Hematopoietic multipotent progenitor cell (in vitro differentiated cells): ENCODE measurements at places on chromosomes 13 and 19.
A peak's percentile ranks its signal among the peaks of the same experiment; 100 is the strongest.

DNA sequence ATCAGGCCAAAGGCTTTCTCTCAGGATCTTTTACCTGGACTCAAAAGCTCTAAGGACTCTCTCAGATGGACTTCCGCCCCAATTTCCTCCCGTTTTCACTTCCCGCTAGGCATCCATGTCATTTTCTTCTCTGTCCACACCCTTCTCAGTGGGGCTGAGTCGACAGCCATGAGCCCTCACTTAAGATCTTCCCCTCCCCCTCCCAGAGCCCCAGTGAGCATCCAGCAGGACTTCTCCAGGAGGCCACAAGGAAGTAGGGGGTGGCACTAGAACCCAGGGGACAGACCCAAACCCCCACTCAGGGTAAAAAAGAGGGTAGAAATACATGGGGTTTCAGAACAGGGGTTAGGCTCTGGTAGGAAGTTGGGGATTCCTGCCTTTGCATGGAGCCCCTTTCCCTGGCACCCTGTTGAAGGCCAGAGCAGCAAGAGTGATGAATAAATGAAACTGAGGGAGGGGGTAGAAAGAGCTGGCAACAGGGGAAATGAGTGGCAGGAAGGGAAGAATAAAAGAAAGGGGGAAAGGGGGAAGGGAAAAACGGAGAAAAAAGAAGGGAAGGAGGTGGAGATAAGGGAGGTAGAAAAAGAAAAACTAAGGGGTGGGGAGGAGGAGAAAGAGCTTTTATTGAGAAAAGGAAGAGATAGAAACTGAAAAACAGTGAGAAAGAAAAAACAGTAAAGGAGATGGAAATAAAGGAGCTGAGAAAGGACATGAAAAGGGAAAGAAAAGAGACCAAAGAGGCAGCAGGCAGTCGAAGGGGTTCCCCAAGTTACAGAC, 42.3 kb downstream of the DEDD2 start:
- DNase-seq: no peak

- no peak for DNase-seq
These were observed 11.9 kb downstream of the CC2D1A start for GRCh38 chr19:13917888-13918406.

- no peak for DNase-seq
These were observed 42.0 kb upstream of the IPO5 start for GRCh38 chr13:97911311-97912138.

- DNase-seq: no peak
These were observed 261 bp downstream of the FARP1 start for GRCh38 chr13:98143157-98143553.

DNA sequence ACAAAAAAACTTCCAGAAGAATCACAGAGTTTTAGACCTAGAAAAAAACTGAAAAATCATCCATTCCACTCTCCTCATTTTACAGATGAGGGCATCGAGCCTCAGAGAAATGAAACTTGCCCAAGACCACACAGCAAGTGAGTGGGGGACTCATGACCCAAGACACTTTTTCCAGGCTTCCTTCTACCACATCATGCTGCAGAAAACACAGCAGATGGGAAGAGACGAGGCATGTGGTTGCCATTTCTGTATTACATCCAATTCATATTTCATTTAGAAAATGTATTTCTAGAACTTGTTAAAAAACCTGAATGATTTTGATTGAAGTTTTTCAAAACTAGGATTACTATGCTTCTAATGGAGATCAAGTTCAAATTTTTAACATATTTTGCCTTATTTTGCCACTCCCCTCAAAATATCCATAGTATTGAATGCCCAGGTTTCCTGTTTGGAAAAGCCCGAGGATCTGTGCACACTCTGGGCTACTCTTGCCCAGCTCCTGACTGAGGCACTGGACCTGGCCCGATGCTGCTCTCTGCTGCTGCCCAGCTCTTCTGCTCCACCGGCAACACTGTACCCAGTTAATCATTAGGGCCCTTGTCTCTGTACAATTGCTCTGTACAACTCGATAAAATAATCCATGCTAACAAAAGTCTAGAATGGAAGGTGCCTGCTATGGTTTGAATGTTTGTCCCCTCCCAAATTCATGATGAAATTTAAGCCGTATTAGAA, 157.4 kb downstream of the EFNB2 start:
- DNase-seq: no peak

GRCh38 chr13:33865945-33866344, 48.0 kb downstream of the RFC3 start:
- DNase-seq: no peak

- DNase-seq: no peak
These were observed 20.0 kb downstream of the PNMA8A start for GRCh38 chr19:46451352-46451751.

- DNase-seq: no peak
These were observed 14.7 kb downstream of the NAPA start for GRCh38 chr19:47499863-47500830.

GRCh38 chr19:1287354-1288225, 1.9 kb downstream of the EFNA2 start:
- no peak for DNase-seq

- DNase-seq: no peak
These were observed 176.5 kb downstream of the NUFIP1 start for GRCh38 chr13:44812818-44813217.

DNA sequence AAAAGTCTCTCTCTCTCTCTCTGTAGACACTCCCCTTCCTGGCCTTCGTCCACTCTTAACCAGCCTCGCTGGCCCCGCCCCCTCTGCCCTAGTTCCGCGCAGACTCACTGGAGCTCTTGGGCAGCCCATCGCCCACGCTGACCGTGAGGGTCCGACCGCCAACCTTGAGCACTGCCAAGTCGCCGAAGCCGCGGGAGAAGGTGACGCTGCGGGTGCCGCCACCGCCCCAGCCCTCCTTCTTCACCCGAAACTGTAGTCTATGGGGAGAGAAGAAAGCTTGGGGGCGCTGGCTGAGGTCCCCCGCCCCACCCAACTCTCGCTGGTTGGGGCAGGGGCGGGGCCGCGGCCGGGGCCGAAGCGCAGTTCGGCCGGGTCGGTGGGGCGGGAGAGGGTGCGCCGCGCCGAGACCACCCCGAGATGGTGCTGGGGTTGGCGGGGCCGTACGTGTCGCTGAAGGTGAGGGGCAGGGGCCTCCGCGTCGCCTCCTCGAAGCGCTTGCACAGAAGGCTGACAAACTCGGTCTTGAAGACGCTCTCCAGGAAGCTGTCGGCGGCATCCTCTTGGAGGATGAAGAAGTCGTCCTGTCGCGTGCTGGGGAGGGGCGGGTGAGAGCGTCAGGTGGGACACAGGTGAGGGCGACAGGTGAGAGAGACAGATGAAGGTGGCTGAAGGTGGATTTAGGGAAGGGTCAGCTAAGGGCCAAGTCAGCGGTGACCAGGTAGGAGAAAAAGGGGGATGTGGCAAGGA, 12.6 kb upstream of the ZNF414 start:
- no peak for DNase-seq

DNA sequence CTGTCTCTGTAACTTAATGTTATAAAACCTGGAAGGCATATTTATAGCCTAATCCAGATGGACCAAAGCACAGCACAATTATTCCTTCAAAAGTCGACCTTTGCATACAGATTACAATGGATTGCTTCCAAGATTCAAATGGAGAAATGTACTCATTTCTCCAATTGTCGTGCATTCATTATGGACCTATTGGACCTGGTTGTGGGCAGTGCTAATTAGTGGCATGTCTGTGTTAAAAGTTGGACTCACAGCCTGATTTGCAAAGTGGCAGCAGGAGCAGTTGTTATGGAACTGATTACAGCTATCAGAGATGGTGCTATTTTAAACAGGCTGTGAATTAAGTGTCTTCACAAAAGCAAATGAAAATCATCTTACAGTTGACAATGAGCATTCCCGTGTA, 1529.3 kb upstream of the SLC10A2 start:
- DNase-seq: no peak

DNA sequence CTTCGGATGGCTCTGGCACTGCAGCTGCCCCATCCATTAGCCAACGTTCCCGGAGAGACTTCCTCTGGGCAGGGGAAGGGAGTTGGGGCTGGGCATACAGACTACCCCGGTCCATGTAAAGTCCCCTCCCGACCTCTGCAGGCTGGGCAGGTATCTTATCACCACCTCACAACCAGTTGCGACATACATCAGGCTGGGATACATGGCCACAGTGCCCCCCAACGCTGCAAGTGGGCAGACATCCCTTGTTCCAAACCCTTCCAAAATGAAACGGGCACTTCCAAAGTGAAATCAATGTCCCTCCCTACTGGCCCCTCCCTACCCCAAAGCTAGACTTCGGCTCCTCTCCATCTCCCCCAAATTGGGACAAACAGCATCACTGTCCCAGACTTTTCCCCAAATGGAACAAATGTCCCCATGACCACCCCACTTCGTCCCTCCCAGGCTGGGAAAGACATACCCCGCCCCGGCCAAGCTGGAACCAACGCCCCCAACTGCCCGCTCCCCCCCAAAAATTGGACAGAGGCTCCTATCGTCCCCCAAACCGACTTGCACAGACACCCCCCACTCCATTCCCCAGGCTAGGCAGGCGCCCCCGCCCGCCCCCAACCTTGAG, 5.0 kb downstream of the PALM3 start:
- DNase-seq: no peak

DNA sequence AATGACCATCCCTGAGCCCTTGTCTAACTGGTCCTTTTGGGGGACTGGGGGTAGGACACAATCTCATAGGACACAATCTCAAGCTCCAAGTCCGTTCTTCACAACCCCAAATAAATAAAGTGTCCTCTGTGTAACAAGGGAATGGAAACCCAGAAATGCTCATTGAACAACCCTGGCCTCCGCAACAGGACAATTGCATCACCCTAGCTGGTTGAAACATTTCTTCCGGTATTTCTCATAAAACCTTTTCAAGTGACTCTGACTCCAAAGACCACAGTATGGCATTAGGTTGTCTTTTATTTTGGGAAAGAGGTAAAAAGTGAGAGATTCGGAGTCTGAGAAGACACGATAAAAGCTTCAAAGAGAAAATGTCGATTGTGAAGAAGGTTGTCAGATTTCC, 186.6 kb downstream of the ZNF536 start:
- no peak for DNase-seq

DNA sequence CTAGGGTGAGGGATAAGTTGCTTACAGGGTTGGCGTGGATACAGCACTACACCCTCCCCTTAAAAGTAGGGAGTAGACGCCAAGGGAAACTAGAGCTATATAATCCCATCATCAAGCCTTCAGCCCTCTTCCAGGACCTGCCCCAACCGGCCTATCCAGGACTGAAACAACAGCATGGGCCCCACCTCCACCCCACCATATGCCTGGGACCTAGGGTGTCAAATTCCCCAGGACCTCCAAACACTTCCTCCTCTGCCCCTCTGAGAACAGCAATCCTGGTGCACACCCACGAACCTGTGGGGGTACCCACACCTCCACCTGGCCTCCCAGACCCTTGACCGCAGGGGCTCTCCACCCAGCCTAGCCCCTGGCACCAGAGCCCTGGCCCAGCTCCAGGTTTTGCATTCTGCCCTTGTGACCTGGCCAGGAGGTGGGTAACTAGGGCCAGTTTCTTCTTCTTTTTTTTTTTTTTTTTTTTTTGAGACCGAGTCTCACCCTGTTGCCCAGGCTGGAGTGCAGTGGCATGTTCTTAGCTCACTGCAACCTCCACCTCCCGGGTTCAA, 1.4 kb upstream of the CYP2F1 start:
- DNase-seq: no peak

GRCh38 chr13:50152224-50152623, 137.0 kb downstream of the KCNRG start:
- no peak for DNase-seq

- no peak for DNase-seq
These were observed 776.0 kb downstream of the DACH1 start for GRCh38 chr13:71090990-71091389.

GRCh38 chr13:78183732-78184131, 265.1 kb upstream of the EDNRB start:
- no peak for DNase-seq

- no peak for DNase-seq
These were observed 51.6 kb upstream of the UBL3 start for GRCh38 chr13:29901710-29902631.

DNA sequence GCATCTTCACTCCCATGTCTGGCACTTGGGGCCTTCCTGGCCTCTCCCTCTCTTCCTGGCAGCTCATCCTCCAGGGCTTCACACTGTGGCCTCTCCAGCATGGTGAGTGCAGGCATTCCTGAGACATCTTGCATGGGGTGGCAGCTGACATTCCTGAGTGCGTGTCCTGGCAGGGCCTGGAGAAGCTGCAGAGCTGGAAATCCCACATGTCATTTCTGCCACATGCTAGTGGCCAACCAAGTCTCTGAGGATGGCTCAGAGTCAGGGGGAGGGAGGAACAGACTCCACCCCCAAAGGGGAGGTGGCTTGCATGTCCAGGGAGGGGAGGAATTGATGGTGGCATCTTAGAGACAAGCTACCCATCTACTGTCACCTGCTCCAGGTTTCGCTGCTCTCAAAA, 41.6 kb upstream of the AMER2 start:
- DNase-seq: no peak

DNA sequence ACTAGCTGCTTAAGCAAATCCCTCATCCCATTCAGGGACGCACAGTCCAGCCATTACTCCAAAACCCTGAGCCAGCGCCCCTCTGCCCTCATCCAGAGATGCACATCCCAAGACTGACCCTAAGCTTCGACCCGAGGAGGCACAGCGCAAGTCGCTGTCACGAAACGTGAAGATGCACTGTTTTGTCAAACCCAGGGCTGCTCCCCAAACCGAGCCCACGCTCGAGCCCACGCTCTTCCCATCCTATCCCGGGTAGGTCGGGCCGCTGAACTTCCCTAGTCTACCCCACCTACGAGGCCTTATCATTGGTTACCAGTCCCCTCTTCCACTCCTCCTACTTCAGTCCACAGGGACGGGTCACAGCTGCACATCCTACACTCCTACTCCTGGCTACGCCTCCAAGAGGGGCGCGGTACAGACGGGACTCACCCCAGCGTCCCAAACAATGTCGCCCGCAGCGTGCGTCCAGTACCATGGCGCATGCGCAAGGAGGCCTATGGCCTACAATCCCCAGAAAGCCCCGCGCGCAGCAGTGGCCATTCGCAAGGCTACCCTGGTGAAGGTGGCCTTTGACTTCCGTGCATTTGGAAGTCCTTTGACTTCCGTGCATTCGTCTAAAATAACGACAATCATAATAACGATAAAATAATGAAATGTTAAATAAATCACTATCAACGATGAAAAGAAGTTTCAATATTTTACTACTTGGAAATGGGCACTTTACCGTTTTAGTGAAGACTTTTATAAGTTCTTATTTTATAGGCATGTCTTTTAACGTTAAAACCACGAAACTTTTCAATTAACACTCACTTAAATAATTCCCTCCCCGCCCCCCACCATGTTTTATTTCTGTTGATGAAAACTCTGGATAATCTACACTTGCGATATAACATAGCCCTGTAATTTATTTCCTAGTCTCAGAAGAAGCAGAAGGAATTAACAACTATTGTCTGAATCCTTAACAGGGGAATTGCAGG, at the start of gene ZNF285:
TSS of gene ZNF285 (minus strand) at position 470 of the 977 bp plus-strand sequence. CDS start 4,395 bp downstream, outside the sequence.
- DNase-seq: peak; percentile 97

- DNase-seq: no peak
These were observed 5.8 kb upstream of the ERCC2 start for GRCh38 chr19:45376045-45376724.

DNA sequence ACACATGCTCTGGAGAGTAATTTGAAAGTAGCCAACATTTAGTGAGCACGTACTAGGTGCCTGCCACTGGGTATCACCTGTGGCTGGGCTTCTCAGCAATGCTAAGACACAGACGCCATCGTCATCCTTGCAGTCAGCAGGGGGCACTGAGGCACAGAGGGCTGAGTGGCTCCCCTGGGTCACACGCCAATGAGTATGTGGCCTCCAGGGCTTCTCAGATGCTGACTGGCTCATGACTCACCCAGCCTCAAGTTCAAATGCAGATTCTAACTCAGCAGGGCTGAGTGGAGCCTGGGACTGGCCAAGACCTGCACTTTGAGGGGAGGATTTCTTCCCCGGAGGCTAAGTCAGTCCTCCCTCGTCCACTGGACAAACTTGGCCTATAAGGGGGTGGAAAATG, 115.1 kb upstream of the CACNA1A start:
- peak; percentile 6 for DNase-seq
